Cardiac septum (tissue), 1 donor: ENCODE measurements at places on chromosomes 12 and 14. TPM values are rescaled to one million over a fixed set of nuclear protein-coding genes. Genes with fewer than 3 reads are reported as not detected.

- DNase-seq, result no peak
Observed at GRCh38 chr12:46573347-46573658, 200.7 kb upstream of the SLC38A2 start.

DNA sequence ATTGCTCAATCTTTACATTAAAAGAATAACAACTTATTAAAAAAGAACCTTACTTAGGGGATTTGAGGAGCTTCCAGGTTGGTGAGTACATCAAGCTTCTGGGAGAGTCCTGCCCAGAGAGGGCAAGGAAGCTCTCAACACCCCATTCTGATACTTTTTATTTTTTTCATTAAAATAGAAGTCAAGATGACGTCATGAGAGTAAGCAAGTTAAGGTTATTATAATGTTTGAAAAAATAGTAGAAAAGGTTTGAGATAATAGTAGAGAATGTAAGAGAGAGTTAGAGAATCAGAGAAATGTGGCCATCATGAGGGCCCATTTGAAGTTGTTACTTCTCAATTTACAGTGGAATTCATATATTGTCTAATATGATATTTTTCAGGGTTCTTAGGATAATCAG lies 221.0 kb upstream of the SLC16A7 start:
- no peak for DNase-seq

- no peak for DNase-seq
Observed at GRCh38 chr12:50612882-50613281, 108.1 kb downstream of the DIP2B start.

Gene EML5
- total RNA-seq, result 0.24 TPM

Gene IAPP
- not detected for total RNA-seq

Gene EIF2S3B
- 0.62 TPM for total RNA-seq

DNA sequence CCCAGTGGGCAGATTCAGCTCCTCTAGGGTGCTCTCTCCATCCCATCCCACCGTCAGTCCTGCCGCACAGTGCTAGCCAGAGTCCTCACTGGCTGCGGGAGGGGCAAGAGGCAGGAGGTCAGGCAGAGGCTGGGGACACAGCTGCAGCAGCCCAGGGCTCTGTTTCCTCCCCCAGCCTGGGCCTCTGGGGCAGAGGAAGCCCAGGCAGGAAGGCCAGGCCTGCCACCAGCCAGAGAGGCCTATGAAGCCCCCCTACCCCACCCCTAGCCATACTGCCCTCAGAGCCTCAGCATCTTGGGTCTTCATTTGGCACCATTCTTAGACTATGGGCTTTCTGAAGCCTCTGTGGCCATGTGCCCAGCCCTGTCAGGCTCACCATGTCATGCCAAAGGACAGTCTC lies 3.4 kb downstream of the ACVRL1 start:
- DNase-seq, result no peak

DNA sequence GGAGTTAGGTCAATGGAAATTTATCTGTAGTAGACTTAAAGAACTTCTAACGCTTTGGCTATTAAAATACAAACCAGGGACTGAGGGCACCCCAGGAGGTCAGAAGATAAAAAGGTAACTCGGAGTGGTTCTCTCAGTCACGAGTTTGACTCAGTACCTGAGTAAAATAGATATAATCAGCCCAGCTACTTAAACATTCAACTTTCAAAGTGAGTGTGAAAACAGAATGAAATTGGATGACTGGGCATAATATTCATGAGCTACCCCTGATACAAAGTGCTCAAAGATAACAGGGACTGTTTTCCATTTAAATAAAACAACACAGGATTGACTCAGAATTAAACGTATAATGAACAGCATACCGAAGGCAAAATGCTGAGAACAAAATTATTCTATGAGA lies 75.0 kb downstream of the FOXN3 start:
- no peak for DNase-seq

- no peak for DNase-seq
Observed at GRCh38 chr14:77459072-77459723, 1.3 kb downstream of the AHSA1 start.

GRCh38 chr12:124720681-124721500 lies 142.8 kb downstream of the SCARB1 start:
- DNase-seq, result no peak

GRCh38 chr12:115440438-115440837 lies 756.5 kb upstream of the TBX3 start:
- peak; percentile 86 for DNase-seq

DNA sequence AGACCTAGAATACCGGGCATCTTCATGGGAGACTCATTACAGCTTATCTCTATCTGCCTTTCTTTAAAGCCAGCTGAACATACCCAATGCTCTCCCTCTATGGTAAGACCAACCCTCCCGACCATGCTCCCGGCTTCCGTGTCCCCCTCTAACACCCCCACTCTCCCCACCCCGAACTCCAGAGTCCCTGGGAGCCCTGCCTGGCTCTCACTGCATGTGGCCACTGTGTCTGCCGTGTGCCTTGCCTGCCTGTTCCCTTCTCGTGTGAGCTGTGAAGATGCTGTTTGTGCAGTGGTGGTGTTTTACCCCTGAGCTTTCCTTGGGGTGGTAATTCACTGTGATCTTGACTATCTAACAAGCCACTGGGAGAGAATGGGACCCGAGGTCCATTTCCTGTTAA lies 146.4 kb upstream of the FKBP4 start:
- peak; percentile 43 for DNase-seq

- DNase-seq, result no peak
Observed at GRCh38 chr12:92993259-92993658, 64.2 kb upstream of the EEA1 start.

Gene AQP5
- total RNA-seq, result not detected

DNA sequence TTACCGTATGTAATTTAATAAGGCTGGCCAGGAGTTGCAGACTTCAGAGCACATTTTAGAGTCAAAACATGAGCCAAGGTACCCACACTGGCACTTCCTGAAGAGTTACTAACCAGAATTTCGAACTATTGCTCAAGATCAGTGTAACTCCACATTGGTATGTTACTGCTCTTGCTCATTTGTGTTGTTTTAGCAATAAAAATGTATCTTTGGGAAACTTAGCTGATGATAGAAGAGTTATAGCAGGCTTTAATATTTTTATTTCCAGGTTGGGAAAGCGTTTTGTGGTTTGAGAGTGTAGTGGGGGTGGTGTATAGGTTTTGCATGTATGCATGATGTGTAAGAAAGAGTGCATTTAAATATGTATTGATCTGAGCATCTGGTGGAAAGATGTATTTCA lies 96.6 kb downstream of the SCN8A start:
- no peak for DNase-seq

DNA sequence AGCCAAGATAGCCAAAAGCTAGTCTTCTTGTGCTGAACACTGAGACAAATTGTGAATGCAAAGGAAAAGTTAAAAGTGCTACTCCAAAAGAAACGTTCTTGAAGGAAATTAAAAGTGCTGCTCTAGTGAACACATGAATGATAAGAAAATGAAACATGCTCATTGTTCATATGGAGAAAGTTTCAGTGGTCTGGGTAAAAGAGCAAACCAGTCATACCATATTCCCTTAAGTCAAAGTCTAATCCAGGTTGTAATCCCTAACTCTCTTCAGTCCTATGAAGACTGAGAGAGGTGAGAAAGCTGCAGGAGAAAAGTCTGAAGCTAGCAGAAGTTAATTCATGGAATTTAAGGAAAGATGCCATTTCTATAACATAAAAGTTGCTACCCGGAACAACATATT lies 121.5 kb downstream of the MNAT1 start:
- no peak for DNase-seq

GRCh38 chr14:105700622-105701288 lies 174.4 kb downstream of the TMEM121 start:
- no peak for DNase-seq

Gene YARS2
- total RNA-seq, result 11.6 TPM

DNA sequence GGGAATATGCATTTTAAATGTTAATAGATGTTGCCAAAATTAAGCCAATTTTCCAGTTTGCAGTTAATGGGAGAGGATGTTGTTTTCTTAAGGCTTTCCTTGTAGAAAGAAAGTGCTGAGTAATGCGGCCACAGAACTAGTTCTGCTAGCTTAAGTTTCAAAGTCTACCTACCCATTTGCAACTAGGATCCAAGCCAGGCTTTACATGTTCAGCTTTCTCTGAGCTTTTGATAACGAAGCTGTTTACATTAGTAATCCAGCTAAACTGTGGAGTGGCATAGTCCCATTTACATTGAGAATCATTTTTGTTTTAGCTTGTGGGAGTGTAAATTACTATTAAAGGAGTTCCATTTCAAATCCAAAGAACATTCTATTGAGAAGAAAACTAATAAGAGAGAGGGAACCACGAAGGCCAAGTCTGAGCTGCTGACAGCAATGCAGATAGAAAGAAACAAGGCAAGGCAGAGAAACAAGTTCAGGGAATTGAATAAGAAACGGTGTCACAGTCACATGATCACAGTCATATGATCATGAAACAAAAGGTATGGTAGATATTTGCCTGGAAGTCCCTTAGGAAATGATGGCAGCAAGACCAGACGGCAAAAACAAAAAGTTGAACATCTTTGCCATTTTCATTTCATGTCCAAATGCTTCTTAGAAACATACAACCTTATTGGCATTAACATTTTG lies 274.9 kb downstream of the PAWR start:
- no peak for DNase-seq

DNA sequence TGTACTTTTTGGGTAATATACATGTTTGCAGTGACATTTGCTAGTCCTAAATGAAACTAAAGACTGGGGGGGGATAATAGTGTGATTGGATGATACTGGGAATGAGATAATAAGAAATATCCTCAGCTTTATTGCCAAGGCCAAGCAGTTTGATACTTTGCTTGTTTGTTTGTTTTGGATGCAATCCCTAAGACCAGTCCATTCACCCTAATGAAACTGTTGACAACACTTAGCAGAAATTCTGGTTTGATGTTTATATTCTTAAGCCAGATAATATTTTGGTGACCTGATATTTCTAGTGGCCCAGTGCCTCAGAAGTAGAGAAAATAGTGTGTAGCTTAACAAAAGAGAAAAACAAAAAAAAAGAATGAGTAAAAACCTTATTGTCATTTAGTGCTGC lies 1.8 kb downstream of the PHC1 start:
- DNase-seq, result no peak

Gene SIRT4
- 2.4 TPM for total RNA-seq

Gene CCDC197
- 3.4 TPM for total RNA-seq

Gene STAB2
- 0.75 TPM for total RNA-seq

Gene KLRF1
- total RNA-seq, result not detected

Gene POTEM
- not detected for total RNA-seq

Gene GPR84
- 0.22 TPM for total RNA-seq

DNA sequence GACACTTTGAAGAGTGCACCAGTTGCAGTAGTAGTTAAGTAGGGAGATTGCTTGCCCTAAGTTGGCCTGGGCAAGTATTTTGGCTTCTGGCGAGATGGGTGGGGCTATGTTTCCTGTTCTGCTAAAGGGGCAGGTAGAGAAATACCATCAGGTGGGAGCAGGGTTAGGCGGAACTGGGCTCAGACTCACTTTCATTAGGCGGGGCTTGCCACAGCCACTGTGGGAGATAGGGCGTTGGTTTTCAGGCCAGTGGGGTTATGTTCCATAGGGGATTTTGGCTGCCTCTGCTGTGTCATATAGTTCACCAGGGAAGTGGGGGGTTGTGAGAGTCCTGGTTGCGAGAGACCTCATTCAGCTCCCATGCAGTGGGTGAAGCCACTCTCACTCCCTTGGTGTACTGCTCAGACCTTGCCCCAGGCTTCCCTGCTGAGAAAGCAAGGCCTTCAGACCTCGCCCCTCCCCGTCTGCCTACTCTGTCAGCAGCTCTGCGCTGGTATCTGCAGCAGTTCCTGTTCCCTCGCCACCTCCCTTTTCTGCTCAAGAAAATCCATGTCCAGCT lies 43.3 kb downstream of the AEBP2 start:
- no peak for DNase-seq

- DNase-seq, result no peak
Observed at GRCh38 chr12:26434299-26435068, 239.1 kb downstream of the SSPN start.

GRCh38 chr12:6432991-6433390 lies 11.8 kb upstream of the CD27 start:
- DNase-seq, result no peak

DNA sequence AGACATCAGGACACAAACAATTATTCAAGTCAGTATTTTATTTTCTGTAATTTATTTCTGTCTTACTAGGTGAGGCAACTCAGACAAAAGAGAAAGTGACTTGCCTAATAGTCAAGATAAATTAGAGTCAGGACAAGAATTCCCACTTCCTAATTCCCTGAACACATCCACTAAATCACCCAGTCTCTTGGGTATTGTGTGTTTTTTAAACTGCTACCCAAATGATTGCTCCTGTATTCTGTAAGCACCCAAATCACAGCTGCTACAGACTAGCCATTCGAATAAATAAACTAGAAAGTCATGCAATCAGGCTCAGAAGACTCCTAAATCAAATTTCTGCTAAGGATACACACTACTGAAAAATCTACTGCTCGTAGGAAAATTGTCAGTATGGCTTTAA lies 263.0 kb downstream of the DUSP6 start:
- DNase-seq, result no peak

DNA sequence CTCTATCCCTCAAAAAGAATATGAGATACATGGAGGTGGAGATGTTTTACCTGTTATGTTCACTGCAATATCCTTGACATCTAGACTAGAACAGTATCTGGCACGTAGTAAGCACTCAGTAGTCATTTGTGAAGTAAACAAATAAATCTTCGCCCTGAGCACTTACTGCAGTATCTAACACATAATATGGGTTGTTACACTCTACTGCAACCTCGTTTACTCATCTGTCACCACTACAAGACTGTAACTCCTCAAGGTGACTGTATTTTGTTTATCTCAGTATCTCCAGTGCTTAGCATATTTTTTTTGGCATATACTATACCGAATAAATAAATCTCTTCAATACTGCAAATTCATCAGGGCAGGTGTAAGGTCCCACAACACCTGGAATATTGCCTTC lies 66.1 kb downstream of the WASHC3 start:
- DNase-seq, result no peak

GRCh38 chr12:64097366-64098105 lies 124.6 kb downstream of the KICS2 start:
- DNase-seq, result no peak

DNA sequence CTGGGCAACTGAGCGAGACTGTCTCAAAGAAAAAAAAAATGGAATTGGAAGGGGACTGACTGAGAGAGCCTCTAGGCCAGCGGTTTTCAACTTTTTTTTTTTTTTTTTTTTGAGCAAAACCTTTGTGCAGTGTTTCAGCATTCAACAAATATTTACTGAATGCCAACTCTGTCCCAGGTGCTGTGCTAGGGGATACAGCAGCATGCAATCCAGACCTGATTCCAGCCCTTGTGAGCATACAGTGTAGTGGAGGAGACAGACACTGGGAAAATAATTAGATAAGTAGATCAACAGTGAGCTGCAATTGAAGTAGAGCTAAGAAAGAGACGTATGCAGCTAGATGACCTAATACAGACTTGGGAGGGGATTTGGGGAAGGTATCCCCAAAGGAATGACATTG lies 23.8 kb upstream of the LTBP2 start:
- no peak for DNase-seq

DNA sequence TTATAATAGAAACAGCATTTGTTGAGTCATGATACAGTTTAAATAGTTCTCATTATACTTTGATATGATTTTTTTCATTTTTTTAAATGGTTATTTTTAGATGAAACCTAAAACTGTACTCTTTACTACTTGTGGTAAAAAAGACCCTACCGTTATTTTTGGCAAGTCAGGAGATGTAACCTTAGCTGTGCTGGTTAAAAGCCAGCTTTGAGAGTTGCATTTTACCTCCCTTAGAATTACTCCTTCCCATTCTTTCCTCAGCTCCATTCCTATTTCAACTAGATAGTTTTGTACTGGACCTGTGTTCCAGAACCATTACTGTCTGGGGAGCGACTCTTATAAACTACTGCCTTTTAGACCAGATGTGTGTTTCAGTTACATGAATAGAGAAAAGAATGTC lies 92.0 kb downstream of the RAD51B start:
- DNase-seq, result no peak
